ENCODE measurements at places on chromosomes 1 and 21.

- no peak for DNase-seq
These were observed 40.9 kb upstream of the RGS1 start for GRCh38 chr1:192534666-192535065.

- no peak for DNase-seq
These were observed 114.5 kb downstream of the GRIK1 start for GRCh38 chr21:29825345-29825744.

GRCh38 chr1:57506941-57507340, 83.1 kb upstream of the DAB1 start:
- DNase-seq = no peak

DNA sequence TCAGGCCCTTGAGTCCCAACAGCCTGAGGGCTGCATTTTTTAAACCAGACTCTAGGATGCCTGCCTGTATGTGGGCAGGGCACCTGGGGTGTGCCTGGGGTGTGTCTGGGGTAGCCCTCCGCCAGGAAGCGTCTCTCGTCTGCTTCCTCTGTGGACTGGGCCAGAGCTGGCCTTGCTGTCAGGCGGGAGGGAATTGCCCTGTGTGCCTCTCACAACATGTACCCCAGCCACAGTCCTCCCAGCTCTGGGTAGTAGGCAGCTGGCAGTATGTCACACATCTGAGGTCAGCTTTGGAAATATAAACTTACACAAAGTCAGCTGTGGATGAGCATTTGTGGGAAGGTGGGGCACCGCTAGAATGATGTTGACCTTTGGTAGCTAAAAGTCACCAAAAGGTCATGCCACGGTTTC, 13.0 kb downstream of the TRAF5 start:
- no peak for DNase-seq

- DNase-seq = no peak
These were observed 260.3 kb downstream of the DPYD start for GRCh38 chr1:97660431-97661105.

GRCh38 chr1:177897998-177898654, 71.7 kb downstream of the SEC16B start:
- no peak for DNase-seq

GRCh38 chr1:27611450-27611849, 7.5 kb upstream of the AHDC1 start:
- no peak for DNase-seq

DNA sequence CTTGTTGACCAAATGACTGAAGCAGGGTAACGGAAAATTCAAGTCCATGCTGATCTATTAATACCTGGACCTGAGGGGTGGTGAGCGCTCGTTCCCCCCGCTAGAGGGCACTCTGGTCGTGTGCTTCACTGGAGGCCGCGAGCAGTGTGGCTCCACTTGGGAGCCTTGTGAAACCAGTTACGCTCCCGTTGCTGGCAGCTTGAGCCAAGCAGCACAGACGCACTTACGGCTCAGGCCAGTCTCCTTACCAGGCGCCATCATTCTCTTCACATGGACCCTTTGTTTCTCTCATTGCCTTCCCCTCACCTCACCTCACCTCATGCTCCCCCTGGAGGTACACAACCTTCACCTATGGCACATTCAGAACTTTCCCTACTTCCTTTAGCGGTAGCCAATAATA, 49.7 kb upstream of the TSPAN2 start:
- DNase-seq = peak; percentile 63

DNA sequence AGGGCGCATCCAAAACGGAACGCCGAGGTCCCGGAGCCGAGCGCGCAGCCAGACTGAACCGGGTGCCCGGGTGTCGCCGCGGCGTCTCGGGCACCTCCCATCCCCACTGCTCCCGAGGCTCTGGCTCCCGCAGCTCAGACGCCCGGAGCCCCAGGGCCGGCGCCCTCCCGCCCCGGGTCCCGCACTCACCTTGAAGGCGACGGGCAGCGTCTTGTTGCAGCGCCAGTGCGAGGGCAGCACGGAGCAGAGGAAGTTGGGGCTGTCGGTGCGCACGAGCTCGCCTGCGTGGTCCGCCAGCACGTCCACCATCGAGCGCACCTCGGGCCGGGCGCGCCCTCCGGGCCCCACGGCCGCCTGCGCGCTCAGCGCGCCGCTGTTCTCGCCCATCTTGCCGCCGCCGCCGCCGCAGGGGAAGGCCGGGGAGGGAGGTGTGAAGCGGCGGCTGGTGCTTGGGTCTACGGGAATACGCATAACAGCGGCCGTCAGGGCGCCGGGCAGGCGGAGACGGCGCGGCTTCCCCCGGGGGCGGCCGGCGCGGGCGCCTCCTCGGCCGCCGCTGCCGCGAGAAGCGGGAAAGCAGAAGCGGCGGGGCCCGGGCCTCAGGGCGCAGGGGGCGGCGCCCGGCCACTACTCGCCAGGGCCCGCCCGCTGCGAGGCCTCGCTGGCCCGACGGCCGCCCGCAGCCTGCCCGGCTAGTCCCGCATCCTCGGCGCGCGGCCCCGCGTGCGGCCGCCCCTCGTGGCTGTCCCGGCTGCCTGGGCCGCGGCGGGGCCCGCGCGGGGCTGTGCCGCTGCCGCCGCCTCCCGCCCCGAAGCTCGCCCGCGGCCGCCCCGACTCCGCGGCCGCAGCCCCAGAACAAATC, 447 bp downstream of the RUNX3 start:
- no peak for DNase-seq
